ENCODE measurements at places on chromosomes 13 and 19.

GRCh38 chr19:46716672-46717033 is 261 bp downstream of the PRKD2 start:
- DNase-seq = no peak

DNA sequence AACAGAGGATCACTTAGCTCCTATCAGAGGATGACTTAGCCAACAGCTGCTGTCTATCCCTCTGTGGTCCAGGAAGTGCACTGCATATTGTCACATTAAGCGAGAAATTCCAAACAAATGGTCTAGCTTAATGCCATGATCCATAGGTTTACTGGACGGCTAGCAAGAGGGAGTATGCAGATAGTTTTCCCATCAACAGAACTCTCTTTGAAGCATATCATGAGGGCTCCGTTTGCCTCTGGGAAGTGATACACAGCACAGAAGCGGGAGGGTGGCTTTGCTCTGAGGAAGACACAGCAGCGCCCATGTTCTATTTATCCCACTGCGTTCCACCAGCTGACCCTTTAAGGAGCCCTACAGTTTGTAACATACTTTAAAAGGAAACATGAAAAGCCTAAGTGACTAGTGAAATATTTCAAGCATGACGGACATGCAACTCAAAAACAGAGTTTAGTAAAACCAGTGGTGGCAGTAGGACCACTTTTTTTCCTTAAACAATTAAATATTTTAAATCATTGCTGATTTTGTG is 52.7 kb downstream of the COL4A1 start:
- no peak for DNase-seq

DNA sequence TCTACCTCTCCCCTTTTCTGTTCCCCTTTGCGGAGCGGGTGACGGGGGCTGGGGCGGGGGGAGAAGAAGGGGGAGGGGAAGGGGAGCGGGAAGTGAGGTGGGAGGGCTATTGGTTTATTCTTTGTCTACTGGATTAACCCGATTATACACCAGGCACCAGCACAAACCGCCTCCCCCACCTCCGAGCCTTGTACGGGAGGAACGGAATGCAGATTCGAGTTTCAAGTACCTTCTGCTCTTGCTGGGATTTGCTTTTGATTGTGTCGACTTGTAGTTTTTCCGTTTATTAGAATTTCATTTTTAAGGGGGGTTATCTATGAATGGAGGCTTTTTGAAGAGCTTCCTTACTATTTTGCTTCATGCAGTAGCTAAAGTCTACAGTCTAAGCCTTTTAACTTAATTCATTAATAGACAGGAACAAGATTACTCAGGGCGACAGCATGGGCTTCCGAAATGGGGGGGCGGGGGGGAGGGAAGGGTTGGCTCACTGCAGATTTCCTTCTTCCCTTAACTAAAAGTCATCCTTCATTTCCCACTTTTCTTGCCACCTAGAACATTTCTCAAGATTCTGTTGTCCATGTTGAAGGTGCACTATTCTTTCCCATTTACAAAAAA is 937 bp upstream of the SPRY2 start:
- DNase-seq = no peak

- DNase-seq = no peak
Measured at GRCh38 chr13:98917116-98917515, 60.7 kb downstream of the DOCK9 start.

- DNase-seq = no peak
Measured at GRCh38 chr19:10624585-10624984, 768 bp upstream of the SLC44A2 start.

All from activated T-cell treated with anti-CD3 and anti-CD28 coated beads for 4 hours (primary cell).